ENCODE measurements at places on chromosomes 2 and 18. TPM values are rescaled to one million over a fixed set of nuclear protein-coding genes. Genes with fewer than 3 reads are reported as not detected.

Gene TEX44
- not detected for polyA plus RNA-seq

Gene FEZ2
- 101 TPM for polyA plus RNA-seq

Gene THSD7B
- polyA plus RNA-seq, result 0.78 TPM

Gene PMAIP1
- polyA plus RNA-seq, result 31.7 TPM

Gene GALR1
- polyA plus RNA-seq, result 0.03 TPM

Gene L3MBTL4
- 2.9 TPM for polyA plus RNA-seq

Gene SLC8A1
- 11.1 TPM for polyA plus RNA-seq

Gene ANKRD39
- polyA plus RNA-seq, result 8.3 TPM

Gene TNFRSF11A
- polyA plus RNA-seq, result 2.8 TPM

Gene FBXO15
- 1.8 TPM for polyA plus RNA-seq

Gene TWSG1
- 51.8 TPM for polyA plus RNA-seq

Gene STPG4
- polyA plus RNA-seq, result not detected

Gene LRATD1
- 9.2 TPM for polyA plus RNA-seq

Gene COPS8
- 69.1 TPM for polyA plus RNA-seq

Gene TUBA4B
- not detected for polyA plus RNA-seq

Gene GLI2
- polyA plus RNA-seq, result 8.9 TPM

Gene LHCGR
- polyA plus RNA-seq, result 0.20 TPM

Gene CDH2
- 5.1 TPM for polyA plus RNA-seq

Gene DHRS9
- polyA plus RNA-seq, result 0.75 TPM

Gene SP140L
- 3.1 TPM for polyA plus RNA-seq

Gene IRS1
- 16.2 TPM for polyA plus RNA-seq

Gene ELOA2
- polyA plus RNA-seq, result 0.22 TPM

Gene DLGAP1
- 1.5 TPM for polyA plus RNA-seq

Gene SLC9A4
- polyA plus RNA-seq, result 0.16 TPM

Gene DRC1
- 0.10 TPM for polyA plus RNA-seq

Gene HOXD3
- 2.2 TPM for polyA plus RNA-seq

Gene TNFAIP6
- polyA plus RNA-seq, result 9.4 TPM

Gene DYNAP
- polyA plus RNA-seq, result not detected

Gene GPBAR1
- polyA plus RNA-seq, result 2.2 TPM

All from muscle of back (tissue), 13 donors.